ENCODE measurements at places on chromosomes 16 and 17.

GRCh38 chr17:19664136-19664820 is 15.7 kb downstream of the ALDH3A2 start:
- no peak for DNase-seq

GRCh38 chr16:66961065-66961744 is at the start of gene CES3:
CES3 (plus strand) TSS chr16:66961266; CDS start chr16:66961308, 42 bp downstream.
- no peak for DNase-seq

DNA sequence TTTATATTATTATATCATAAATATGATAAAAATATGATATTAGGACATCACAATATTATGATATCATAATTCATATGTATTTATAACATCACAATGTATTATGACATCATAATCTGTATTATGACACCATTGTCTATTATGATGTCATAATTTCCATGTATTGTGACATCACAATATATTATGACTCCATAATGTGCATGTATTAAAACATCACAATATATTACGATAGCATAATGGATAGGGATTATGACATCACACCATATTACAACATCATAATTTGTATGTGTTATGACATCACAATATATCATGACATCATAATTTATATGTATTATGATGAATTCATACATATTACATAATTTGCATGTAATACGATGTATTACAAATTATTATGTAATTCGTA is 1755.9 kb downstream of the TP53TG3F start:
- DNase-seq = no peak

DNA sequence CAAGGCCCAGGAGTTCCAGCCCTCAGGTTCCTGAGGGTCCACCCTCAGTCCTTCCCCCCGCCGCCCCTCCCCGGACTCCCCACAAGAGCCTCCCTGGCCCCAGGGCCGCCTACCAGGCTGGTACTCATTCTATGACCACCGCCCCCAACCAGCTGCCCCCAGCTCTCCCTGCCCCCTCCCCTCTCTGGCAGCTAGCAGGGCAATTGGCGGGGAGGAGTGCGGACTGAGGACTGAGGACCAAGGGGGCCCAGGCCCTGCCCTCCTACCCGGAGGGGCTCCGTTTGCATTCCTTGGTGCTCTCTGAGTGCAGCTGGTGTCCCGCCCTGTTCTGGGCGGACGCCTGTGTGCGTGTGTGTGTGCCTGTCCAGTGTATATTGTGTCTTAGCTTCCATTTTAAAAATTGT is 19.1 kb downstream of the UNC13D start:
- peak; percentile 17 for DNase-seq

- DNase-seq = no peak
These were observed 8.3 kb upstream of the LPCAT2 start for GRCh38 chr16:55500530-55501011.

- no peak for DNase-seq
These were observed 40.5 kb downstream of the FTO start for GRCh38 chr16:53744449-53744848.

- peak; percentile 90 for DNase-seq
These were observed 8.5 kb downstream of the ITGA3 start for GRCh38 chr17:50064253-50065001.

DNA sequence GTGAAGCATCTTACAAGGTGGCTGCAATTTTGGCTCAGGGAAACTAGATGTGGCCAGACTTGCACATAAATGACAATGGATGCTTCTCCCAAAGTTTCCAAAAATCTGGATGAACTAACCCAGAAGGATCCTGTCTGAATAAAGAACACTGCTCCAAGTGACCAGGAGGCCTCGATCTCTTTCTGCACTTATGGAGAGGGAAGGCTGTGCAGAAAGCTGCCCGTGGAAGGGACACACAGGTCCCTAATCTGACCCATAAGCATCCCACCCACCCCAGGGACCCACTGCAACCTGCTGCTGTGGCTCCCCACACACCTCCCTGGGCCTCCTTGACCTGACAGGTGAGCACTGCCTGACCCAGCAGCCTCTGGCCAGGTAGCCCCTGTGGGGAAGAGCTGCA is 74.6 kb upstream of the SEC14L1 start:
- DNase-seq = no peak

GRCh38 chr17:81551458-81552243 is 502 bp downstream of the FAAP100 start:
- DNase-seq = no peak

DNA sequence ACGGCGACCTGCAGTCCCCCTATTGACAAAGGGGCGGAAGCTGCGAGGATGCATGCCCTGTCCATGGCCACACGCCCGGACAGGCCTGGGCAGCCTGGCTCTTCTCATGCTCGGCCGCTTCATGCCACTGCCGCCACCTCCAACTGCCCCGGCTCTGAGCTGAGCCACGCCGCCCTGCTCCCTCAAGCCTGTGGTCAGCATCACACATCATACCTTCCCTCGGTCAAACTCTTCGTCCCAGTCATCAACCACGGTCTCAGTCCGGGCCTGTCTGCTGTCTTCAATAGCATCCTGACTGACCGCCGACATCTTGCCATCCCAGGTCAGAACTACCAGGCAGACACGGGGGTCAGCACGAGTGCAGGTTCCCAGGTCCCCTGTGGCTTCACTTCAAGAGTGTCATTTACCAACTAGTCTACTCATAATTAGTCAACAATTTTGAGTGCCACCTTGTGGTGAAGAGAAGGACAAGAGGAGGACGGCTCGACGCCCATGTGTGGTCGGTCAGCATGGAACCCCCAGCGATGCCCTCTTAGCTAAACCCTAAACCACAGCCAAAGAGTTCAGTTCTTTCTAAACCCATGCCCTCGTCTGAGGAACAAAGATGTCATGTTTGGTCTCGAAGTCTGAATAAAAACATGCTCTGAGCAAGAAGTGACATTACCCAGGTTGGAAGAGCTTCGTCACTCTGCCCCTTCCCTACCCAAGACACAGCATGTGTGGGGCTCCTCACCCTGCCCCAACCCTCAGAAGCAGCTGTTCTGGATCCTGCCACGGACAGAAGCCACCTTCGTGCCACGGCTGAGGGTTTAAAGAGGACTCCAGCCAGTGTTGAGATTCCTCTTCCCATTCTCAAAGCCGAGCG is 16.9 kb upstream of the CYTH1 start:
- no peak for DNase-seq

GRCh38 chr16:49158029-49158642 is 123.5 kb downstream of the CBLN1 start:
- DNase-seq = no peak

GRCh38 chr17:57631871-57632270 is 113.2 kb downstream of the CCDC182 start:
- no peak for DNase-seq

DNA sequence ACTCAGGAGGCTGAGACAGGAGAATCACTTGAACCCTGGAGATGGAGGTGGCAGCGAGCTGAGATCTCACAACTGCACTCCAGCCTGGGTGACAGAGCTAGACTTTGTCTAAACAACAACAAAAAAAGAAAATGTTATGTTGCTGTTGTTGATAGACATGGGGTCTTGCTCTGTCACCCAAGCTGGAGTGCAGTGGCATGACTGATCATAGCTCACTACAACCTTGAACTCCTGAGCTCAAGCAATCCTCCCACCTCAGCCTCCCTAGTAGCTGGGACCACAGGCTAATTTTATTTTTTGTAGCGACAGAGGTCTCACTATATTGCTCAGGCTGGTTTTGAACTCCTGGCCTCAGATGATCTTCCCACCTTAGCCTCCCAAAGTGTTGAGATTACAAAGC is 20.0 kb downstream of the FBXO47 start:
- no peak for DNase-seq

- DNase-seq = no peak
These were observed 47.8 kb upstream of the BCO1 start for GRCh38 chr16:81190667-81191066.

DNA sequence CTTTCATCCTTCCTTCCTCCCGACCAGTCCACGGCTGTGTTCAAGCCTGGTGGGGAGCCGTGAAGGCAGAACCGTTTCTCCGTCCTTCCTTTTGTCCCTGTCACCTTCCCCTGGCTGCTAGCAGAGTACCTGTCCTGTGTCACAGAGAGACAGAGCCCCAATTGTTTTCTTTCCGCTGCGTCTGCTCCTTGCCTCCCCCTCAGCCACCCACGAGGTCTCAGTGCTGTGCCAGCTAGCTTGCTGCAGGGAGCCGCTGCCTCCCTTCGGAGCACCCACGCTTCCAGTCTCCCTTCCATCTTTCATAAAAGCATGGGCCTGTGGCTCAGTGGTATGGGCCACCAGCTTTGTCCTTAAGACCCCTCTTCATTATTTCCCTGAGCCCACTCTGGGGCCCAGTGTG is 62.2 kb downstream of the MPRIP start:
- DNase-seq = no peak

DNA sequence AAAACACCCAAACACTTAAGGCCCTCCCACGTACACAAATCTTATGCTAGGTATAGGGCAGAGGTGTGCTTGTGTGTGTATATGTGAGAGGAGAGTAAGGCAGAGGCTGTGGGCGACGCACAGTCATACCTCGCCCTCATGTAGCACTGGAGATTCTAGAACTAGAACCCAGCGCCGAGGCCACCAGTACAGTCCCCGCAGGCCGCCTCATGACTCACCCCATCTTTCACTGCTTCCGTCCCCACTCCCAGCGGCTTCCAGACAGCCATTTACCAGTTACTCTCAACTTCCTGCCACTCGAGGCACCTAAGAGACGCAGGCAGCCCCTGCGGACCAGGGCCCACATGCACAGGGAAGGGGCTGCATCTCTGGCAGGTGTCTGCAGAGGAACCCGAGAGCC is 23.2 kb upstream of the CYTH1 start:
- DNase-seq = no peak

DNA sequence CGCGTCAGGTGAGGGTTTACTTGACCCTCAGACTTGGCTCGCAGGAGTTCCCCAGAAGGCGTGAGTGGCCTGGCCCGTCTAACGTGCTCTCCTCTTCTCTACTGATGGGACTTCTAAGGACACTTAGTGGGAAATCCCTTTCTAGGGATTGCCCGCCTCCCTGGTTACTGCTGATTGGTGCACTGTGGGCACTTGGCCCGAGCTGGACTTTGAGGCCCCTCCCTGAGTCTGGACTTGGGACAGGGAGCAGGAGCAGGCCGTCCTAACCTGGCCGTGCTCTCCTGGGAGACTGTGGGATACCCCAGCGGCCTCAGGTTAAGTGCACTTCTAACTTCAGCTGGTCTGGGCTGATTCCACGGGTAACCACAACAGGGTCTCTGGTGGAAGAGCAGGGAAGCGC is 14.7 kb downstream of the IFT140 start:
- DNase-seq = no peak

- DNase-seq = no peak
These were observed 20.4 kb downstream of the SYT17 start for GRCh38 chr16:19188406-19188805.

GRCh38 chr17:53137869-53138268 is 684.9 kb upstream of the KIF2B start:
- DNase-seq = no peak

DNA sequence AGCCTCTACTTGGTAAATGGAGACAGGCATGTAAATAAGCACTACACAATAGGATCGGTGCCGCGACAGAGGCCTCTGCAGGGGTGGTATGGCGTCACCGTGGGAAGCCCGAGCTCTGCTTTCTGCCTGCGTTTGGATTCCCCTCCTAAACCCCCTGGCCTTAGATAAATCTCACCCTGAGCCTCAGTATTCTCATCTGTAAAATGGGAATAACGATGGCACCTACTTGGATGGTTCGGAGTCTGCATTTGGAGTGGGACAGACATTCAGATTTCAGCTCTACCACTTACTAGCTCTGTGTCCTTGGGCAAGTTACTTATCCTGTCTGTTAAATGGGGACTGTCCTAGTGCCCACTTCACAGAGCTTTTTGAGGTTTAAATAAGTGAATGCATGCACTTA is 42.8 kb upstream of the TNRC6A start:
- DNase-seq = no peak

DNA sequence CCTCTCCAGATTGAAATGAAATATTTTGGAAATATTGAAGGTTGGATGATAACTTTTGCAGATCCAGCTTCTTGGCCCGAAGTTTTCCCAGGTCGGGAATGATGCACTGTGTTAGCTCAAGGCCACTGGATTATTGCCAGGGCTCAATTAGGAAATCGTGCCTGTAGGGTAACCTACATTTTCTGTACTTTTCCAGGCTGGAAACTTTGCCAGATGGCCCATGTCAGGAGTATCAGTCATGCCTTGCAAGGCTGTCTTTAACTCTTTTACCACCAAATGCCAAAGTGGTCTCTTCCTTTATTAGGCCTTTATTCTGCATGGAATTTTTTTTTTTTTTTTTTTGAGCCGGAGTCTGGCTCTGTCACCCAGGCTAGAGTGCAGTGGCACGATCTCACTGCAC is 8.9 kb upstream of the SEC14L1 start:
- no peak for DNase-seq

DNA sequence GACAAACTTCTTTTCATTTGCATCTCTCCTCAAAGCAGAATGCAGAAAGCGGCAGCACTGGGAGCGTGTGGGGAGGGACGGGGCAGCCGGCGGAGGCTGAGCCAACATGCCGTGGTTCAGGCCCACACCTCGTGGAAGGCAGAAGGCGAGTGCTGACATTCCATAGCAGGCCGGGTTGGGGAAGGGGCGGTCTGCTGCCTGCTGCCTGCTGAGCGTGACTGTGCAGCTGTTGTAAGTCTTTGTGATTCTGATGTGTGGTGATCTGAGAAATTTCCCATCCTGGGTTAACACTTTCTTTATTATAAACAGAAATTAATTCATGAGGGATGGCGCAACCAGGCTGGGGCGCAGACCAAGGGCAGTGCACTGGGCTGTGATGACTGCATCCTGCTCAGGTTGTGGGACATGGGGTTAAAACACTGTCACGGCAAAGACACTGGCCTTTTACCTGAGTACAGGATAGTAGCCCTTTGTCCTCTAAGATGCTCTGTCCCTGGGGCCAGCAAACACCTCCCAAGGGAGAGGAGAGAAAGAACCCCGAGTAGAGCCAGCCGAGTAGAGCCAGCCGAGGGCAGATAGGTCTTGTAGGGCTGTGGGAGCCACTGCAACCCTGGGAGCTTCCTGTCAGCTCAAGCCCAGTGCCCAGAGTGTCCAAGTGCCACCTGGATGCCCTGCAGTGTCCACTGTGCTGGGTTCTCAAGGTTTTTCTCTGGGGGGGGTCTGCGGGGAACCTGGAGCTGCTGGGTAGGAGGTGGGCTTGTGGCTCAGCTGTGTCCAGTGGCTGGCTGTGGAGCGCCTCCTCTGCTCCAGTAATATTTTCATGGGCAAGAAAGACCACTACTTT is 8.8 kb upstream of the DNASE1 start:
- no peak for DNase-seq

- no peak for DNase-seq
These were observed 4.6 kb downstream of the PRSS8 start for GRCh38 chr16:31130899-31131298.

DNA sequence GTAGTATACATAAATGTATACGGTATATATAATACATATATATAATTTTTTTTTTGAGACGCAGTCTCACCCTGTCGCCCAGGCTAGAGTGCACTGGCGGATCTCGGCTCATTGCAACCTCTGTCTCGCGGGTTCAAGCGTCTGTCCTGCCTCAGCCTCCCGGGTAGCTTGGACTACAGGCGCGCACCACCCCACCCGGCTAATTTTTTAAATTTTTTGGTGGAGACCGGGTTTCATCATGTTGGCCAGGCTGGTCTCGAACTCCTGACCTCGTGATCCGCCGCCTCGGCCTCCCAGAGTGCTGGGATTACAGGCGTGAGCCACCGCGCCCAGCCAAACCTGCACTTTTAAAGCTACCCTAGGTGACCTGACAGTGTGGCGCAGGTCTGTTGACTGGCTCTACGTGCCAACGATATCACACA is 745 bp downstream of the PAM16 start:
- no peak for DNase-seq
